ENCODE measurements at places on chromosomes 7 and 10. TPM values are rescaled to one million over a fixed set of nuclear protein-coding genes. Genes with fewer than 3 reads are reported as not detected.

Gene CTAGE4
- 4.4 TPM for total RNA-seq

Gene GIMAP5
- 27.3 TPM for total RNA-seq

DNA sequence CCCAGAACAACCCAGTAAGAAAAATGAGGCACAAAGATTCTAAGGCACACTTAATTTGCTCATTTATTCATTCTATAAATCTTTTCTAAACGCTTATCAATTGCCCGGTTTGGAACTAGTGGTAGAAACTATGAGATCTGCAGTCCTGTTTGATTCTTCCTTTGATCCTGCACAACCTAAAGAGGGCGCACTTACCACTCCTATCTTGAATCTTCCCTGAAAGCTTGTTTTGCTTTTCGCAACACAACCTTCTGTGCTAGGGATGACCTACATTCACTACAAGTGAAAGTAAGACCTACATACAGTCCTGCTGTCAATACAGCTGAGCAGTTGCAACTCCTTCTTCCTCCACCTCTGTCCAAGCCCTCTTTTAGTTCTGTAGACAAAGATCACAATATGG is 12.6 kb upstream of the ARL4A start:
- H3K36me3 ChIP-seq: no peaks in the 10 kb centered on the region
- no peaks in the 10 kb centered on the region for H3K4me1 ChIP-seq
- no peak overlapping the region for H3K4me3 ChIP-seq
- H3K27me3 ChIP-seq: no peaks in the 10 kb centered on the region
- no peak overlapping the region for H3K27ac ChIP-seq

DNA sequence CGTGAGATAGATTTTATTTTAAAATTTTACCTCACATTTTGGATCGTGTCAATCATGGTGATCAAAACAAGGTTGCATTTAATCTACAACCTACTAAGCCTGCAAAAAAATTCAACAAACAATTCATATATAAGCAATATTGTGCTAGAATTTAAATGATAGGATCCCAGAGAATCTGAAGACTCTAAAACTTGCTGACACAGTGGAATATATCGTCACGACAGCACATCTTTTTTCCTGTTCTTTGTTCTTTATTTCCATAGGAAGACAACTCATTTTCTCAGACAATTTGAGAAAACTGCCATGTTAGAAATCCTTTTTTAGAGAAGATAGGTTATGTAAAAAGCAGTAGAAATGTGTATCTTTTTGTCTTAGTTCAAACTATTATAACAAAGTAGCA is 820.2 kb upstream of the CELF2 start:
- H3K27ac ChIP-seq: no peak overlapping the region
- no peaks in the 10 kb centered on the region for H3K36me3 ChIP-seq
- no peaks in the 10 kb centered on the region for H3K4me1 ChIP-seq
- H3K4me3 ChIP-seq: no peak overlapping the region

DNA sequence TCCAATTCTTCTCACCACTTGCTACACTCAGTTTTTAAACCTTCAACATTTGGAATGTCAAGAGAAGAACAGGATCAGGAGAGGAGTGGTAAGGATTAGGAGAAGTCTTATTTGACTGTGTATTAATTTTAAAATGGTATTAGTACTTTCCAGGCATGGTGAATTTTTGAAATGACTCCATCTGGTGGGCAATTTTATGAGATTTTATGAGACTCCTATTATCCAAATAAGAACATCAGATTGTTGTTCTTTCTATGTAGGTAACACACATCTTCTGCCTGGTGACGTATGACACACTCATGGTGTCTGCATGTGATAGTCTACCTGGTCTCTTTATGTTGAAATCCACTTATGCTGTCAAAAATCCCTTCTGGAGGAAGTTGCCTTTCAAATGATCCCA is 51.0 kb downstream of the SLC13A1 start:
- no peak for DNase-seq
- H3K4me3 ChIP-seq: no peak overlapping the region
- no peaks in the 10 kb centered on the region for H3K27me3 ChIP-seq
- H3K27ac ChIP-seq: no peak overlapping the region
- H3K36me3 ChIP-seq: no peaks in the 10 kb centered on the region

Measured in lung (tissue), 17 donors.